GM23248 (cell line): ENCODE measurements at places on chromosomes 12 and 14.
A peak's percentile ranks its signal among the peaks of the same experiment; 100 is the strongest.

DNA sequence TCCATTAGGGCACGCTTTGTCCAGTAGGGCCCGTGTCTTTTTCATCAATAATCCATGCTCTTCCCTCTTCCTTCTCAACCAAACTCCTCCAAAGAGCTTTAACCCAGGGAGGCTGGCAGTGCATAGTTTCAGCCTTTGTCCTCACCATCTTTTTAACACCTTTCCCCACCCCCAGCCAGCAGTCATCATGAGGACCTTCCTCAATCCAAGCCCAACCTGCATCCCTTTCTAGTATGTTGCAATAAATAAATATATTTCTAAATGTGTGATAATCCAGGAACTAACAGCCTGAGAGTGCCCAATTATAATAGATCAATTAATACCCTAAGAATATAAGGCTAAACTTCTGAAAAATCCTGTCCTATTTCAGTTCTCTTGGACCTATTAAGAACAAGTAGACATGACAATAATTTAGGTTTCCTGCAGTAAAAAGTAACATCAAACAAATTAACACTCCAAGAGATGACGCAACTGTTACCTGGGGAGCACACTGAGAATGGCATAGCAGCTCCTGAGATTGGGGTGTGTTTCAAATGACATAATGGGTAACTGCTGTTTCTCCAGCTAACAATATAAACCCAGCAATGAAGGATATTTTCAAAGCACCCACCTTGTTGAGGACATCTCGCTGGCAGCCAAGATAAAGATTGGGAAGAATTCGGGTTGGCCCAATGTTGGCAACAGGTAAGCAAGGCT, 62.6 kb downstream of the DUSP16 start:
- H3K27ac ChIP-seq = no peak overlapping the region
- no peak overlapping the region for H3K4me3 ChIP-seq
- H3K36me3 ChIP-seq = no peaks in the 10 kb centered on the region
- H3K27me3 ChIP-seq = no peaks in the 10 kb centered on the region
- H3K4me1 ChIP-seq = peaks cover 3% of the 10 kb centered on the region

DNA sequence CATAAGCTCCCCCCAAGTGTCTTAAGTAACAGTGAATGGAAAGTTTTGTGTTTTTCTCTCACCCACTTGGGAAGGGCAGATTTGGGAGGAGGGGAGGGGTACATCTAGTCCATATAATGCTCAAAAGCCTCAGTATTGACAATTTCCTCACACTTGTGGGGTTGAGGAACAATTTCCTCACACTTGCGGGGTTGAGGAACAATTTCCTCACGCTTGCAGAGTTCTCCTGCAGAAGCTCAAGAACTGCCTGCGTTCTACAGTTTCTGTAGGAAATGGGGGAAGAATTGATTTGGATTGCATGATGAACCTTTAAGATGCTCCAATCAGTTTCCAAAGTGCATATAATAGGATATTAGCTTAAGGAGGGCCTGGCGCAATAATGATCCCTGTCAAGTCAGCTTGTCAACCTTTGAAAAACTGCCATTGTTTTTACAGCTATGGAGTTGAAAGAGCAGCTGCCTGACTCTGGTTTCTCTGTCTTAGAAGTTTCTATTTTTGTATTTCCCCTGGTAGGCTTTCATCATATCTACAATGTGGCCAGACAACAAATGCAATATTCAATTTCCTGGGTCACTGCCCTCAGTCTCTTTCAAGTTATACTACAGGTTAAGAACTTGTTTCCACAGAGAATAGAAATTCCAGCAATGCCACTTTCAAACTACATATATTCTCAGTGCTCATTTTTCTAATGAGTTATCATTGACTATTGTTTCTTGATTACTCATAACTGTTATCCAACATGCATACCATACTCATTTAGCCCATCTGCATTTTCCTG, 66.5 kb downstream of the PLEKHG7 start:
- no peaks in the 10 kb centered on the region for H3K36me3 ChIP-seq
- H3K4me3 ChIP-seq = no peak overlapping the region
- DNase-seq = no peak
- peaks cover 9% of the 10 kb centered on the region for H3K4me1 ChIP-seq
- H3K27ac ChIP-seq = no peak overlapping the region

- peaks cover 11% of the 10 kb centered on the region; the same call in 1 of the 2 replicates for H3K4me1 ChIP-seq
- H3K36me3 ChIP-seq = no peaks in the 10 kb centered on the region
- H3K4me3 ChIP-seq = no peak overlapping the region
- no peak overlapping the region for H3K27ac ChIP-seq
- peak; percentile 67 for DNase-seq
Observed at GRCh38 chr12:1093166-1093751, 102.2 kb downstream of the ERC1 start.

DNA sequence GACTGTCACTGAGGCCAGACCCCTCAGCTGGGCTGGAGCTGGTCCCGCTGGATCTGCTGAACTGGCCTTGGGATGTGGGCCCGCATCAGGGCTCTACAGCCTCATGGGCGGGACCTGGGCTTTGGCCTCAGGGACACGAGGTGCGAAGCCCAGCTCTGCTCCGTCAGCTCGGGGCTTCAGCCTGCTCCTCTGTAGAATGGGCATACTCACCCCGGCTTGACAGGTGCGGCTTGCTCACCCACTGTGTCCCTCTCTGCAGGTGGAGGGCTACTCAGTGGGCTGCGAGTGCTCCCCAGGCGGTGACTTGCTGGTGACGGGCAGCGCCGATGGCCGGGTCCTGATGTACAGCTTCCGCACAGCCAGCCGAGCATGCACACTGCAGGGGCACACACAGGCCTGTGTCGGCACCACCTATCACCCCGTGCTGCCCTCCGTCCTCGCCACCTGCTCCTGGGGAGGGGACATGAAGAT, 57.6 kb downstream of the BEGAIN start:
- peaks cover 8% of the 10 kb centered on the region; the same call in 1 of the 2 replicates for H3K4me1 ChIP-seq
- no peaks in the 10 kb centered on the region; the same call in 1 of the 2 replicates for H3K36me3 ChIP-seq
- no peak for DNase-seq
- H3K27me3 ChIP-seq = no peaks in the 10 kb centered on the region

GRCh38 chr14:69259527-69260189, at the start of gene GALNT16:
Gene GALNT16, plus strand, starts transcription at chr14:69260158. Its CDS starts 133 bp downstream, at chr14:69260291.
- peaks cover 23% of the 10 kb centered on the region for H3K27me3 ChIP-seq
- H3K36me3 ChIP-seq = no peaks in the 10 kb centered on the region
- peak within 1 kb of the TSS; percentile 73 for H3K4me3 ChIP-seq
- no peak within 1 kb of the TSS for H3K27ac ChIP-seq

DNA sequence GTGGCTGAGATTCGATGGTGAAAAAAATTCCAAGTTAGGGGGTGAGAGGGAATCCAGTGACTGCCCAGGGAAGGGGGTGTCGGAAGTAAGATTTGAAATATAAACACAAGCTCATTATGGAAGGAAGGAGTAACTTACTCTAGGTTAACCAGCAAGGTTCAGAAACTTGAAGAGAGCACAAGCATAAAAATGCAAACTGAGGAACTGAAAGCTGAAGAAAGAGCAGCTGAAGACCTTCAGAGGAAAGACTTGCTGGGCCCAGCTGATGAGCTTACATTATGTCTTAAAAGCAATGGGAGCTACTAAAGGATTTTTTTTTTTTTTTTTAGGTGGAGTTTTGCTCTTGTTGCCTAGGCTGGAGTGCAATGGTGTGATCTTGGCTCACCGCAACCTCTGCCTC, 189.7 kb upstream of the GRIN2B start:
- no peak for DNase-seq
- H3K27me3 ChIP-seq = no peaks in the 10 kb centered on the region
- H3K4me3 ChIP-seq = no peak overlapping the region
- no peaks in the 10 kb centered on the region for H3K36me3 ChIP-seq

- no peak overlapping the region for H3K27ac ChIP-seq
- H3K36me3 ChIP-seq = no peaks in the 10 kb centered on the region
- no peak overlapping the region for H3K4me3 ChIP-seq
- no peaks in the 10 kb centered on the region for H3K27me3 ChIP-seq
- no peak for DNase-seq
Observed at GRCh38 chr12:23628806-23629205, 320.7 kb downstream of the SOX5 start.

DNA sequence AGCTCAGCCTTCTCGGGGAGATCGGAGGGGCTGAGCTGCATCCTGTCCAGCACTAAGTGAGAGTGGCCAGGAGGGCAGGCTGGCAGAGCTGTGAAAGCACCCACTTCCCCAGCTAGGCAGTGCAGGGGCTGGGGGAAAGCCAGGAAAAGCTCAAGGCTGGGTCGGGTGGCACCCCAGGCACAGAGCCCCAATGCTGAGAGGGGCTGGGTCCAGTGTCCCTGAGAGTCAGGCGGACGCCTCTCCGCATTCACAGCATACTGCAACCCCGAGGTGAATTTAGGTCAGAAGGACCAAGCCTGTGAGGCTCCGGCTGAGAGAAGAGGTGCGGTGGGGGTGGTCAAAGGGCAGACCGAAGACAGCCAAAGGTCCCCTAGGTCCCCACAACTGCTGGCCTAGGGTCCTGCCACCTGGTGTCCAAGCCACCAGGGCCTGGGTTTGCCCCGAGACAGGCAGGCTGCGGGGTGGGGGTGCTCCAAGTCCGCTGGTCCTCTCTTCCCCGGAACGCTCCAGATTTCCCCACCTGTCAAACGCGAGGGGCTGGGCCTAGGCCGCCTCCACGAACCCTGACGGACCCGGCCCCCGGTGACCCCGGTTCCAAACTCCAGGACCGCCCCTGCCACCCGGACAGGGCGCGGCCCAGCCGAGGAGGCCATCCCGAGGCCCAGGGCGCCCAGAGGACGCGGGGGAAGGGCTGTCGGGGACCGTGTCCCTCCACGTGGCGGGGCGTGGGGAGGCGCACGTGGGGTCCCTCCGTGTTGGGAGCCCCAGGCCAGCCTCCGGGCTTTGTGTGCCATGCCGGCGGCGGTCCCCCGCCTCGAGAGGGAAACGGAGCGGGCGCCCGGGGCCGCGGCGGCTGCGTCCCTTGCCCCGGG, 527 bp downstream of the CAMKK2 start:
- H3K36me3 ChIP-seq = no peaks in the 10 kb centered on the region
- H3K27ac ChIP-seq = peak overlapping the region; percentile 47
- H3K27me3 ChIP-seq = no peaks in the 10 kb centered on the region
- peaks cover 4% of the 10 kb centered on the region; the same call in 1 of the 2 replicates for H3K4me1 ChIP-seq
- peak overlapping the region; percentile 89 for H3K4me3 ChIP-seq
- DNase-seq = peak; percentile 63

- no peaks in the 10 kb centered on the region for H3K27me3 ChIP-seq
- H3K4me1 ChIP-seq = 0 out of 2 replicates have a peak, but pooled peaks cover 2% of the 10 kb centered on the region
- H3K4me3 ChIP-seq = no peak overlapping the region
- peaks cover 8% of the 10 kb centered on the region; the same call in 1 of the 2 replicates for H3K36me3 ChIP-seq
Observed at GRCh38 chr12:109058773-109059172, 6.4 kb downstream of the USP30 start.

- H3K4me1 ChIP-seq = no peaks in the 10 kb centered on the region
- no peaks in the 10 kb centered on the region for H3K36me3 ChIP-seq
- no peaks in the 10 kb centered on the region for H3K27me3 ChIP-seq
- no peak overlapping the region for H3K4me3 ChIP-seq
- H3K27ac ChIP-seq = no peak overlapping the region
Observed at GRCh38 chr12:16949871-16950667, 344.1 kb upstream of the LMO3 start.

DNA sequence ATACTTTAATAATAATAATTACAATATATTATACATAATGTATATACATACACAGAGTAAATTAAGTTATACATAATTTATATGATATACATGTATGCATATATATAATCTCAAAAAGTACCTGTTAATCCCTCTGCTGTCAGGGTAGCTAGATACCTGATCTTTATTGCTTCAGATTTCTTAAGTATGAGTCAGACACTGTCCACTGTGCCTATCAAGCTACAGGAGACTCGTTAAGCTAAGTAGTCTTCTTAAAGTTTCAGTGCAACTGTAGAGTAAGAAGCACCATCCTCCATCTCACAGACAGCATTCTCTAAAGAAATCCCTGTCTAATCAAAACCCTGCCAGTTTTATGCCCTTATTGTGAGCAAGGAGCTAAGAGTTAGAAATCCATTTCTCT, 428.7 kb downstream of the RERGL start:
- H3K36me3 ChIP-seq = no peaks in the 10 kb centered on the region
- no peak overlapping the region for H3K27ac ChIP-seq
- DNase-seq = no peak
- no peaks in the 10 kb centered on the region for H3K27me3 ChIP-seq
- H3K4me3 ChIP-seq = no peak overlapping the region

DNA sequence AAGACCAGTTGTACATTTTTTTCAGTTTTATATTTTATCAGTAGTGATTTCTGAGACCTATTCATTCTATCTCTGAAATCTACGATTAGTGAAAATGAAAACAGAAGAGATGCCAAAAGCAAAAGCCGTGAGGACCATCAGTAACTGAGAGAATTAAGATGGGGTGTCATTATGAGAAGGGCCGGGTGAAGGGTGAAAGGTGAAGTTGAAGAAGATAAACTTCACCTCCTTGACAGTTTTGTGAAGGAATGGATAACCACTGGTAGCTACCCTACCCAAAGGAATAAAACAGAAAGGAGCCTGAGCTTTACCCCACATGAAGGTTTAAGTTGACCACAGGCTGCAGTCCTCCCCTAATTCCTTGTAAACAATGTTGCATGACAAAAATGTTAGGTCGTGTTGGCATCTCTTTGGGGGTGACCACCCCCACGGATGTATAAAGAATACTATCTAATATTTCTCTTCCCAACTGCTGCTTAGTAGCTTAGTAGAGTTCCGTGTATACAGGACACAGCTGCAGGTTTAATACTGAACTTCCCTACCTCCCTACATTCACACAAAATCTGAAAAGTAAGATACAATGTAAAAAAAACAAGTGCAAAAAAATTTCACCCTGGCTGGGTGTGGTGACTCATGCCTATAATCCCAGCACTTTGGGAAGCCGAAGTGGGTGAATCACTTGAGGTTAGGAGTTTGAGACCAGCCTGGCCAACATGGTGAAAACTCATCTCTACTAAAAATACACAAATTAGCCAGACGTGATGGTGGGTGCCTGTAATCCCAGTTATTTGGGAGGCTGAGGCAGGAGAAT, 23.9 kb downstream of the GPR19 start:
- H3K36me3 ChIP-seq = no peaks in the 10 kb centered on the region
- DNase-seq = peak; percentile 74
- no peaks in the 10 kb centered on the region for H3K27me3 ChIP-seq
- H3K4me1 ChIP-seq = peaks cover 19% of the 10 kb centered on the region
- H3K4me3 ChIP-seq = no peak overlapping the region

DNA sequence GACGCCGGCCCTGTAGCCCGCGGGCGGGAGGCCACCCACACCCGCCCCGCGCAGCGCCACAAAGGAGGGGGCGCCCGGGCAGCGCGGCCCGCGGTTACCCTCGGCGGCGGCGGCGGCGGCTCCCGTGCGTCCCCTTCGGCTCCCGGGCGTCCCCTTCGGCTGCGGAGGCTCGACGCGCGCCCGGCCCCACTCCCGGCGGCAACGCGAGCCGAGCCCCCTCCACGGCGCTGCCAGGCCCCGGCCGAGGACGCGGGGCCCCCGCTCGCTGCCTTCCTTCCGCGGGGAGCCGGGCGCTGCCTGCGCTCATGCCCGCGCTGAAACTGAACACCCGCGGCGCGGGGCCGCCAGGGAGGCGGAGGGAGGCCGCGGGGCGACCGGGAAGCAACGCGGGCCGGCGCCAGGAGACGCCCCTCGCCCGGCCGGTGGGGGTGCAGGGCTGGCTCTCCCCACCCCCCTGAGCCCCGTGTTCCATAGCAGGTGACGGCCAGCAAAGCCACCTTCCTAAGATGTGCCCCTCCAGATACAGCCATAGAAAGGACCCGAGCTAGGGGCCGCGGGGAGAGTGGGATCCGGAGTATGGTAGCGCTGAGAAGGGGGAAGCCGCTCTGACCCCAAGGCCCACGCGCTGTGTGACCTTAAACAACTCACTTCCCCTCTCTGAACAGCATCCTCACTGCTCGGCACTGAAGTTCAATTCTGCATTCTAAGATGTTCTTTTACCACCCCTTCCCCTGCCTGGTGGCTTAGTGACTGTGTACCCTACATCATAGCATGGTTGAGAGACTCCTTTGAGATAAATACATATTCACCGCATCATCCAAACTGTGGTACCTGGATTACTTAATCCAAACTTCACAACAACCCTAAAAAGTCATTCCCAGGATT, 42.8 kb downstream of the KDM2B start:
- no peaks in the 10 kb centered on the region for H3K27me3 ChIP-seq
- no peak overlapping the region for H3K27ac ChIP-seq
- peaks cover 10% of the 10 kb centered on the region; the same call in 1 of the 2 replicates for H3K4me1 ChIP-seq
- H3K4me3 ChIP-seq = peak overlapping the region; percentile 67
- peak; percentile 44 for DNase-seq
